ENCODE measurements at places on chromosomes 5 and 9.

GRCh38 chr9:109817846-109818472, 38.0 kb downstream of the PALM2AKAP2 start:
- DNase-seq = peak; percentile 94

DNA sequence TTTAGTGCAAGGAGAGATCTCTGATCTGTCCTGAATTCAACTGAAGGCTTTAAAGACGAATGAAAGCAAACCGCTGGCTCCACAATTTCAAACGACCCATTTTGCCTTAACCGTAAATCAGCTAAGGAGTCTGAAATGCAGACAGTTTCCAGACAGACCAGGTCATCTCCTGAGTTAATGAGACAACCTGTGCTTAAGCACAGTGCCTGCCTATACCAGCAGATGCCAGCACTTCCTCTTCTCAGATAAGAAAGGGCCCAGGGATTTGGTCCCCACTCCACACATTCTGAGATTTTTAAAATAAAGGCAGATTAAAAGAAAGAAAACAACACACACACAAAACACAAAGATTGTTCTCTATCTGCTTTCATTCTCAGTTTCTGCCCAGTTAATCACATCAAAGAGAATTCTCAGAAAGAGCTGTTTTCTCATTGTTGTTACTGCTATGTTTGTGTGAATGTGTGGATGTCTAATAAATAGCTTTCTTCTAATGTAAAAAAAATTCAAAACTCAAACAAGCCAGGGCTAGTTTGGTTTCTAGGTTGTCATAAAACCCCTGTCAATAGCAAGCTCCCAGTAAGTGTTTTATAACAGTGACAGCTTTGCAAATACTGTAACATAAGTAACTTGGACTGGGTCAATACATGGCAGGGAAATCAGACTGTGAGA, 157.7 kb upstream of the SLC24A2 start:
- DNase-seq = peak; percentile 39

DNA sequence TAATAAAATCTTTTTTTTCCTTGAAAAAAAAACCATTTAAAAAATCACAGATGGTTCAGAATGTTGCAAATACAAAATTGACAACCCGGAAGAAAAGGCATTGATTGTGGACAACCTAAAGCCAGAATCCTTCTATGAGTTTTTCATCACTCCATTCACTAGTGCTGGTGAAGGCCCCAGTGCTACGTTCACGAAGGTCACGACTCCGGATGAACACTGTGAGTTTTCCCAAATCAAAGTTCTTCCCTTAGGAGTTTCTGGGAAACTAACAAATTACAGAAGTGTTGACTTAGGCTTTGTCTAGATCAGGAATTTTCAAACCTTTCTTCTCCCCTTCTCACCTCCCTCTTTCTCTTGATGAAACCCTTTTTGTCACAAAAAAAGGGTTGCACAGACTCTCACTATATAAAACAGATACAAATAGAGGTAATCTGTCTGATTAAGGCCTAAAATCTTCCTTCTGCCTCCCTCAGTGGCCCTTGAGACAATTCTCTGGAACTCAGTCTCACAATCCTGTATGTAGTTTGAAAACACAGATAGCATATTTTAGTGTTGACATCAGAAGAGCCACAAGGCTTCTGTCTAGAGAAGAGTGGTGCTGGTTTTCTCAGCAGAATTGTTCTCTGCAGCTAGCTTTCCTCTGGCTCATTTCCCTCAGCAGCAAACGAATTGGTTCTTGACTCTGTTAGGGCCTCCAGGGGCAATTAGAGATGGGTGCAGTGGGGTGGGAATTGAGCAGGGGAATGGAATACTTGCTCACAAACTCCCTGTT, 79.5 kb downstream of the OSMR start:
- DNase-seq = no peak

GRCh38 chr9:38053697-38054461, 15.1 kb downstream of the SHB start:
- DNase-seq = no peak

GRCh38 chr9:107043886-107044285, 180.9 kb downstream of the ZNF462 start:
- DNase-seq = no peak

DNA sequence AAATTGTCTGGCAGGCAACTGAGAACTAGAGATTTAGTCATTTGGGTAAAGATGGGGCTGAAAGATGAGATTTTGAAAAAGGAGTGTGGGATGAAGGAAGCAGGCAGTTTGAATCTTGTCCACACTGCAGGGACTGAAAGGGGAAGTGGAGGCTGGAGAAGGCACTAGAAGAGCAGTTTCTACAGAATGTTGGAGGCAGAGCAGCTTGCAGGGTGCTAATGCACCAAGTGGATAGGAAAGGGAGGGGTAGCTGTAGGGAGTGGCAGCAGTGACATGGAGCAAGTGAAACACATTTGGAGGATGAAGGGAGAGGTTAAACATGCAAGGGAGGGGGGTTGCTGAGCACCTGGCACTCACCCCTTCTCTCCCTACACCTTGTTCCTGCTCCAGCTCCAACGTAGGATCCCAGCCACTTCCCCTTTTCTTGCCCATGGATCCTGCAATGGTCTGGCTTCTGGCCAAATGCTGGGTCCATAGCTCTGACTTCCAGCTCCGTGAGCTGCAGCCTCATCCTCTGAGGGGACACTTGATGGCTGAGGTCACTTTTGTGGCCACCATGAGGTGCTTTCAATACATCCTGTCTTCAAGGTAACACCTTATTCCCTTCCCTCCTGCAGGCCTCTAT, 30.0 kb upstream of the FGD3 start:
- no peak for DNase-seq
